ENCODE measurements at places on chromosomes 2 and 18.

GRCh38 chr18:2337552-2338141, 233.7 kb downstream of the METTL4 start:
- DNase-seq, result peak; percentile 16

GRCh38 chr2:203934041-203934492, 2.5 kb upstream of the ICOS start:
- no peak for DNase-seq

DNA sequence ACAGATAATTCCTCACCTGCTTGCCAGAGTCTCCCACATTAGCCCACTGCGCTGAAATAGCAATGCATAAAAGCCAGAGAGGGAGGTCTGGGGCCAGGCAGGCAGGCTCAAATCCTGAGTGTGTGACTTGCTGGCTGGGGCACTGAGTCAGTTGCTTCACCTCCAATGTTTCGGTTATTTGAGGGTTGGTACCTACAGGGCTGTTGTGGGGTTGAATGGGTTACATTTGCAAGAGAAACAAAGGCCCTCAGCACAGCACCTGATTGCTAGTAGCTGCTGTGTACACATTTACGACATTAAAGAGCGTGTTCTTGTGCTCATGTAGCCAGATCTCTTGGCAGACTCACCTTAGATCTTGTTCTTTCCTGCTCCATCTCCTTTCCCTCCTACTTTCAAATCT, 34.1 kb upstream of the FAM110C start:
- DNase-seq, result no peak

GRCh38 chr18:74499633-74500032, 3.5 kb downstream of the CNDP2 start:
- DNase-seq, result peak; percentile 80

DNA sequence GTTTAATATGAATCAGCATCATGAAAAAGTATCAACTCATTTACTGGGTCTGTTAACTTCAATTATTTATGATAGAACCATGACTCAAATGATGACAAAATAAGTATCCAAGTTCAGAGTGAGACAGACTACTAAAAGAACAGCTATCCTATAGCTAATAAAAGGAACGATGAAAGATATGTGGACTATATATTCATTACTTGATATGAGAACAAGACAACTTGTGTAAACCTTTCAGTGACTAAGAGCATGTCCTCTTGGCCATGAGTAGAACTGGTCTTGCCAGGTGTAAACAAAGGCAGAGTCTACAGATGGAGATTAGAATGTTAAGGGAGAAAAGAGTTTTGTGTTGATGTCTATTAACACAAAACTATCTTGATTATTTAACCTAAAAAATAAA, 360.4 kb upstream of the ZC3H15 start:
- DNase-seq, result no peak

DNA sequence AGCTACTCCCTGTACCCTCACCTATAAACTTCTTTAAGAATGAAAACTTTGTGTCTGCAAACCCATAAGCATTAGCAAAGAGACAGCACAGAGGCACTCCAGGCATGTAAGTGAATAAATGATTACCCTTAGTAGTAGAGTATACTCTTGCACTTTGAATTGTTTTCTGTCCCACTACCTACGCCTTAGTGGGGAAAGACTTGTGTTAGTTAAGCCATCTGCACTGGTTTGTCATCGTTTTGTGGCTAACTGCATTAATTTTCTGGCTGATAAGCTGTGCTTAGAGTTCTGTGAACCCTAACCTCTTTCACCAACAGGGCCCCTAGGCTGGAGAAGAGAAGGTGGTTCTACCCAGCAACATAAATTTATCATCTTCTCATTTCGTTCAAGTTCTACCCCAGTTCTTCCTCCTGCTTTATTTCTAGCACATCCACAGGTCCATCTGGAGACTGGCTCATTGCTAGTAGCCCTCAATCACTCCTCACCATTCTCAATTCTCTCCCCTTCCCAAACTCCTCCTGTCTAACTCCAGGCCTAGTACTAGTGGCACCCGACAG, 710 bp downstream of the LMAN2L start:
- no peak for DNase-seq

DNA sequence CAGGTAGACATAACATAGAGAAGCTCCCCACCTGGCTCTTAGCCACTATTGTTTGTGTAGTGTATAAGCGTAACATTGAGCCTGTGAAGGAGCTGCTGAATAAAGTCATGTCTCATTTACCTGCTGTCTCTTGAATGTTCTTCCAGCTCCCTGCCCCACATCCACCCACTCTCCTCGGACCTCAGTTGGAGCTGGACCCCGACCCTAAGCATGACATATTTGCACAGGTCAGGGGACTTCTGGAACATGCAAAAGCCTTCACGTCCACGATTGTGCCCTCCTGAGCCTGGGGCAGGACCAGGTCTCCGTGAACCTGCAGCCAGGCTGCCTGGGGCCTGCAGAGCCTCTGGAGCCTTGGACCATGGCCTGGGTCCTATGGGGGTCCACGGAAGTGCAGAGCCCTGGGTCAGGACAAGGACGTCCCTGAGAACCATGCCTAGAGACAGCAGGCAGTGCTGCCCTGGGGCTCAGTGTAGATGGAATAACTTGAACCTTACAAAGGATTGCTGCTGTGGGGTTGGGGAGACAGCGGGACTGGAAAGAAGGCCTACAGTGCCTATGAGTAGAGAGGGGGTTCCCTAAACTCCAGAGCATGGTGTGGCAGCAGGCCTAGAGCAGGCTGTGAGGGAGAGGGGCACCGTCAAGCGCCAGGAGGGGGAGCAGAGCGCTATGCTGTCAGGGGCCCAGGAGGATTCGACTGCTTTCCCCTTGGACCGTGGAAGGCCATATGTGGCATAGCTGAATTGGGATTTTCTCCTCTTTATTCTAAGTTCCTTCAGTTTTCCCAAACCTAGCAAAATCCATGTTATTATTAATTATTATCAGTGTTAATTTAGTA, 99.9 kb upstream of the ZNF236 start:
- no peak for DNase-seq

GRCh38 chr2:236657801-236658200, 88.2 kb downstream of the ACKR3 start:
- no peak for DNase-seq

DNA sequence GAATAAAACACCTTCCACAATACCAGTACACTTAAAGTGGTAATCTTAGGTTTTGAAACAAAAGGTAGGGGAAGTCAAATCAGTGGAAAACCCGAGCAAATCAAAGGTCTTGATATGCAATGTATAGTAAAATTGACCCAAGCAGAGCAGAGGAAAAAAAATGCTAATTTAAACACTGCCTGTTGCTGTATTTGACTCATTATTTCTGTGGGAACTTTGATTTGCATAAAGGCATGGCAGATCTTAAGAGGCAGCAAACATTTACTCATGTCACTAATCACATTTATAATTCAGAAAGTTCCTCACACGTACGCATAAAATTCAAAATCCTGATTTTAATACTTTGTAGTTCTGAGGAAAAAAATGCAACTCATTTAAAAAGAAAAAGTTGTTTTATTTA, 64.4 kb downstream of the IKZF2 start:
- DNase-seq, result no peak

GRCh38 chr2:158507141-158507540, 50.4 kb downstream of the PKP4 start:
- DNase-seq, result no peak

DNA sequence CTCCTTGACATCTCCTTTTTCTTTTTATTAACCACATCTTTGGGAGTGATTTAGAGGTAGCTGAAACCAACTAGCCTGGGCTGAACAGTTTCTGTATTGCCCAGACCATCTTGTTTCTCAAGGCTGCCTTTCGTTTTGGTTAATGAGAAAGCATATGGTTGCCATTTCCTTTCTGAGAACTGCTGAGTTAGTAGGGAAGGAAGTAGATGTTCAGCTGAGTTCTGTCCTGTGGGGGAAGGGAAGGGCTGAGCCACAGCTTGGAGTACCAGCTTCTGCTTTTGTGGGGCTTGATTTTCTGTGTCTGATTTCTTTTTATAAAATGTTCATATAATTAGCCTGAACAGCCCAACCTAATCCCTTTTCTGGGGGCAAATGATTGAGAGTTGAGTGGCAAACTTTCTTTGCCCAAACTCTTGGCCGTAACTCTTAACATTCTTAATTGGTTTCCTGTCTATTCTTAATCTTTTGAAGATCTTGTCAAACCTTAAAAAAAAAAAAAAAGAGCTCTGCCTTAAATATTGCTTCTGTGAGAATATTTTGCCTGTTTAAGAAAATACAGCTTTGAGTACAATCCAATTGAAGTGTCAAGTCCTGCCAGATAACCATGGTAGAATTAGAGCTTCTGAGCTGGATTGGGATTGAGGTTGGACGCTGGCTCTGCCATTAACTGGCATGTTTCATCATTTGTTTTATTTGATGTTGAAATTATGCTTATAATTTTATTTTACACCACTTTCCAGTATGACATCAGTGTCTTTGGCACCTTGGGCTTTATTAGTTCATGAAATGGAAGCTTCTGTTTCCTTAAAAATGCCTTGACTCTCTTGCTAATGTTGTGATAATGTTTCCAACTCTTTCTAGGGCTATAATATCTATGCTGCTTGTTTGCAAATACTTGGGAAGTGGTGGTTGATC, 1.9 kb upstream of the NABP1 start:
- DNase-seq, result peak; percentile 84

DNA sequence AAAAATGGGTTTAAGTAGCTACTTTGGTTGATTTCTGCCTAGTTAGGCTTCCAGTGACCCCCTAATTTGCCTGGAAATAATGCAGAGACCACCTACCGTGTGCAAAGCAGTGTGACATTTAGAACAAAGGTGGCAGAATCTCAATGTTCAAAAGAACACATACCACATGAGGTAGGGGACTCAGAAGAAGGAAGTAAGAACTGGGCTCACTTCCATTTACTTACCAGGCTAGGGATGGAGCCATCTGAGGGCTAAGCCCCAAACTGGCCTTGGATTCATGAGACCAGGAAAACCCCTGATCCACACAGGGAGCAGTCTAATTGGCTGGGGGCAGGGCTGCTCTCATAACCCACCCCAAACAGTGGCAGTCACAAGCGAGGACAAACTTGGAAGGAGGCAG, 190.7 kb downstream of the NCKAP5 start:
- no peak for DNase-seq

DNA sequence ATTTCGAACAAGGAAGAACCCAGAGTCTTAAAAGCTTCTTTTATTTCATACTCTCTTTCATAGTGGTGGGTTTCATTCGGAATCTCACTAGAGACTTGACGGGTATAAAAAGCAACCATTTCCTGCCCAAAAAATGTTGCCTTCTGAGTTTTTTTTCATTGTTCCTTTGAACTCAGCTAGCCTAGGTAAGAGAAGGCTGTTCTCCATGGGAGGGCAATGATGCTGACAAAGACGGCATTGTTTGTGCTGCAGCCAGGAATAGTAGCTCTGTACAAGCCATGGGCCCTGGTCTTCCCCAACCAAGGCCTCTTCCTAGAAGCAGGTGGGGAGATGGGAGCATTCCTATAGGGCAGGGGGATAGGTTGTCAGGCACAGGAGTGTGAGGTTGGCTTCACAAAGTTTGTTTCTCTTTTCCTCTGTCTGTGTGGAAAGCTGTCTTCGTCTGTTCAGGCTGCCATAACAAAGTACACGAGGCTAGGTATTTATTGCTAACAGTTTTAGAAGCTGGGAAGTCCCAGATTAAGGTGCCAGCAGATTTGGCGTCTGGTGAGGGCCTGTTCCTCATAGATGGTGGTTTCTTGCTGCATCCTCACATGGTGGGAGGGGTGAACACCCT, 405.1 kb downstream of the NBAS start:
- DNase-seq, result no peak

DNA sequence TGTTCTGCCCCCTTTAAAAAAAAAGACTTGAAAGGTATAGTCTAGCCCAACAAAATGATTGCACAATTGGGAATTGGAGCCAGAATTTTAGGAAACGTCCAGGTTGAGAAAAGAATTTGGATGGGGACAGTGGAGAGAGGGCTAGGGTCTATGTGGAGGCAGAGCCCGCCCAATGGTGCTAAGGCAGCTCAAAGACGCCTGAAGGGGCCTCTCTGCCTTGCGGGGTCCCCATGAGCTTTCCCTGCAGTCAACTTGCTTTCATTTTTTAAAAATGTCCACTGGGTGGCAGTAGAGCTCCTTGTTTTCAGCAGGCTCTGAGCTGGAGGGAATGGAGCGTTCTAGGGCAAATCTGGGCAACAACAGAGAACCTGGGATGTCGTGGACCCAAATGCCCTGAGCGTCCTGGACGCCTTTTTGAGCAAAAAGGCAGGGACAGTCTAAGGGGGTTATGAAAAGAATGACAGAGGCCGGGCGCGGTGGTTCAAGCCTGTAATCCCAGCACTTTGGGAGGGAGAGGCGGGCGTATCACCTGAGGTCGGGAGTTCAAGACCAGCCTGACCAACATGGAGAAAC, 40.2 kb upstream of the ITM2C start:
- DNase-seq, result peak; percentile 47

GRCh38 chr2:86241611-86242010, 42.4 kb downstream of the MRPL35 start:
- DNase-seq, result no peak

DNA sequence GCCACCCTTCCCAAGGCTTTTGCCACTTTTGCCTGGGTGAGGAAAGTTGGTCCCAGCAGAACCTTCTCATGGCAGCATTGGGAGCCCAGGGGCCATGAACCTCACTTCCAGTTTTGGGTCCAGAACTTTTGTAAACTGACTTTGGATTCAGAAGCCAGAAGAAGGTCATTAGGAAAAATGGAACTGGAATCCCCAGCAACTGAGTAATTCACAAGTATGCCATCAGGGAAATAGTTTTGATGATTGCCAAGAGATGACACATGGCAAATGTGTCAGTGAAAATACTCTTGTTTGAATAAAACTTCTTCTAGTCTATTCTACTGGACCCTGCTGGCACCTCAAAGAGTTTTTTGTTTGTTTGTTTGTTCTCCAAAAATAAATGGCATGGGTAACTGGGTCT, 203.7 kb downstream of the SETBP1 start:
- no peak for DNase-seq

GRCh38 chr2:241545106-241545505, 13.4 kb upstream of the BOK start:
- no peak for DNase-seq

DNA sequence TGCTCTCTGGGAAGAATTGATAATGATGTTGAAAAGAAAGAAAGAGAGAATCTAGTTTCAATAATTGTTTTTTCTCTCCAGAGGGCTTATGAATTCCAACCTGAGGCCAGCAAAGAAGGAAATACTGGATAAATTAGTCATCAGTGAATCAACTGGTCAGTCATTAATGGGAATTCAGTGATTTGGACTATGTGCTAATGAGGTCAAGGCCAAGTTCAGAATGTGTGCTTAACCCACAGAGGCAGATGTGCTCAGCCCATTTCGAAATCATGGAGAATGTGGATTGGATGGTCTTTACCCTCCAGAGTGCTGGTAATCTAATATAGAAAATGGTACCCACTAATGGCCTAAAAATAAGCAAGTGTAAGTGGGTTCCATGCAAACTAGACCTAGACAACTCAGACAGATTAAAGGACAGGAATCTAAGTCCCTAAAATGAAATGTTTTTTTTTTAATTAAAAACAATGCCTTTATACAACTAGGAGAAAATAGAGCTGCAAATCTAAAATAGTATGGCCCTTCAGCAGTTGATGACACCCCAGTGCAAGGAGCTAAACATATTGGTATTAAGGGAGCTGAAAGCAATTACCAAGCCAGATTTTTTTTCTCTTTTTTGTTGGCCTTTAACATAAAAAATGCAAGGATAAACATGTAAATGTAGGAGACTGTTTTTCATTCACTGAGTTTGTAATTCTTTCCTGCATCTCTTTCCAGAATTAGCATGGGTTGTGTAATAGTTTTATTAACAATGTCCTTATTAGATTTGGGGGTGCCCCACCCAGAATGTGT, 296.9 kb downstream of the SATB2 start:
- DNase-seq, result no peak

- DNase-seq, result no peak
These were observed 333.3 kb upstream of the ACVR2A start for GRCh38 chr2:147511491-147511948.
